Activated naive CD8-positive, alpha-beta T cell treated with anti-CD3 and anti-CD28 coated beads, Interleukin-2, amount 10 ng/mL, durations not matched to agents 7 days and 5 days (primary cell): ENCODE measurements at places on chromosomes 1 and 21. TPM values are rescaled to one million over a fixed set of nuclear protein-coding genes. Genes with fewer than 3 reads are reported as not detected.

- H3K27me3 ChIP-seq: no peaks in the 10 kb centered on the region
- no peaks in the 10 kb centered on the region for H3K36me3 ChIP-seq
- peaks cover 3% of the 10 kb centered on the region for H3K4me1 ChIP-seq
- DNase-seq: peak; percentile 2
- no peak overlapping the region for H3K27ac ChIP-seq
- H3K4me3 ChIP-seq: no peak overlapping the region
Observed at GRCh38 chr1:30466610-30467009, 256.8 kb downstream of the MATN1 start.

NT5C1A gene
- not detected for total RNA-seq

DIRAS3 gene
- not detected for total RNA-seq

CYB561D1 gene
- total RNA-seq: 24.3 TPM
